ENCODE measurements at places on chromosomes 5 and 9.
A peak's percentile ranks its signal among the peaks of the same experiment; 100 is the strongest.

DNA sequence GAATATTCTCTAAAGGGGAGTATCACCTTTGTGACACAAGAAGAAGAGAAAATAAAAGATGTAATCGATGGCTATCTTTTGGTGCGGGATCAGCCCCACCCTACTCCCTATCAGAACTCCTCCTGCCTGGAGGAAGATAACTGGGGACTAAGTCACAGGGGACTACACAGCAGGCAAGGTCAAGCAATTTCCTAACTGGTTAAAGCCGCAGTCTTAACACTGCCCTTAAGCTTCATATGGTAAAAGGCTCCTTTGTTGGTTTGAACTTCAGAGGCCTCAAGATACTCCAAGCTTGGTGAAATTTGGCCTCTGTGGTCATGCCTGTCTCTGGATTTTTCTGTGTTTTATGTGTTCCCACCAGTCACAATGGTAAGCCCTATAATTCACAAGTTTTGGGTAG lies 1.3 kb upstream of the SHISAL2B start:
- DNase-seq, result no peak

DNA sequence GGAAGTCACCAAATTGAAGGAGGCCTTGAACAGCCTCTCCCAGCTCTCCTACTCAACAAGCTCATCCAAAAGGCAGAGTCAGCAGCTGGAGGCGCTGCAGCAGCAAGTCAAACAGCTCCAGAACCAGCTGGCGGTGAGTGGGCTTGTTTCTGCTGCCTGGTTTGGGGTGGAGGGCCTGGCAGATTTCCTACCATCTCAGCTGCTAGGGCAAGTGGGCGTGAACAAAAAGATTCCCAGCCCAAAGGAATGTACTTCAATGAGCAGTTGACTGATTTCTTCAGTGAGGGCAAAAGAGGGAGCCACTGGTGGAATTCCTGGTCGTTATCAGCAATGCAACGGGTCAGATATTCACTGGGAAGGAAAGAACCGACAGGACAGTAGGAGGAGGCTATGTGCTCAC lies 12.6 kb upstream of the TTC23L start:
- peak; percentile 20 for DNase-seq

DNA sequence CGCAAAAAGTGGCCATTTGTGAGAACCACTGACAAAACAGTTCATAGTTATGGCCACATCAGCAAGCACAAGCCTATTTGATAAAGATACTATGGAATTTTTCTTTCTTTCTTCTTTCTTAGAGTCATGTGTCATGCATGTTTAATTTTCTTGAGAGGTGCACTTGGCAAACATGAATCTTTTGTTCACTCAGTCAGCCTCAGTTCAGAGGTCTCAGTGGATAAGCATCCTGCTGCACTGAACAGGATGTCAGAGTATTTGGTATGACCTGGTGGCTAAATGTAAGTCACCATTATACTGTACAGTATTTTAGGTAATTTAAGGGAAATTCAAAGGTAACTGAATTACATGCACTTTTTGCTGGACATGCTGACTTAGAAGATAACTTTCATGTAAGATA lies 5.4 kb downstream of the NNT start:
- DNase-seq, result no peak

GRCh38 chr9:116979456-116979855 lies 292.4 kb downstream of the TRIM32 start:
- no peak for DNase-seq

- peak; percentile 51 for DNase-seq
Observed at GRCh38 chr9:70672161-70672649, 257.7 kb upstream of the KLF9 start.

GRCh38 chr5:56207537-56207936 lies 25.6 kb downstream of the ANKRD55 start:
- no peak for DNase-seq

GRCh38 chr9:97502984-97503861 lies 1.8 kb downstream of the TMOD1 start:
- DNase-seq, result no peak

DNA sequence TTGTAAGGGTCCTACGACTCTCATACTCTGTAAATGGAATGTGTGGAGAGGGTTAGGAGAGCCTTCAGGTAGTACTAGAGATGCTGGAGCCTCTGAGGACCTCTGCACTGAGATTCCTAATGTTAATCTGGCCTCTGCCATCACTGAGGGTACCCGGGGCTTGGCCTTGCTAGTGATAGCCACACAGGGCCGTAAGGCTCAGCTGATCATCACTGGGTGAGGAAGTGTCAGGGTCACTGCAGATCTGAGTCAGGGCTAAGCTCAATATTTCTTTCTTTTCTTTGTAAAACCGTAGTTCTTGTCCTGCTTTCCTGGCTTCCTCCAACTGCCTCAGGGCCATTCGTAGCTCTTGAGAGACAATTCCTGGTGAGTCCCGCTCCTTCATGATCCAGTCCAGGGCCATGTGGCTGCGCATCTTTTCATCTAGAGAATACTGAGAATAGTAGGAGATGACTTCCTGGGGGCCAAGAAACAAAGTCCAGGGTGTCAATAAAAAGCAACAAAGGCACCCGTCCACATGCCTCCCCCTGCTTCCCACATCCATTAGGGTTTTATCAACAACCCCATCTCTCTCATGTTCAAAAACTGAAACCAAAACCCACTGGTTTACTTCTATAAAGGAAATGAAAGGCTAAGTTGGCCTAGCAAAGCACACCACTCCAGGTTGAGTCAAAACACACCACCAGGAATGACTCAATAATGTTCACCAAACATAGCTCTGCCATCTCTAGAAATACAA lies 47.7 kb downstream of the LIX1 start:
- no peak for DNase-seq

DNA sequence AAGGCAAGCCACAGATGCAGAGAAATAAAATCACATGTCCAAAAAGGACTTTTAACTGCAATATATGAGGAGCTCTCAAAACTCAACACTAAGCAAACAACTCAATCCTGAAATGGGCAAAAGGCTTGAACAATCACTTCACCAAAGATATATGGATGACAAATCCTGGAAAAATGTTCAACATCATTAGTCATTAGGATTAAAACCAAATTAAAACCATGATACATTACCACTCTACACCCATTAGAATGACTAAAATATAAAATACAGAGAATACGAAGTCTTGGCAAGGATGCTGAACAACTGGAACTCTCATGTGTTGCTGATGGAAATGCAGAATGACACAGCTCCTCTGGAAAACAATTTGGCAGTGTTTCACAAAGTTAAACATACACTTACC lies 277.4 kb downstream of the TLE1 start:
- DNase-seq, result no peak
